ENCODE measurements at places on chromosomes 4 and X.

DNA sequence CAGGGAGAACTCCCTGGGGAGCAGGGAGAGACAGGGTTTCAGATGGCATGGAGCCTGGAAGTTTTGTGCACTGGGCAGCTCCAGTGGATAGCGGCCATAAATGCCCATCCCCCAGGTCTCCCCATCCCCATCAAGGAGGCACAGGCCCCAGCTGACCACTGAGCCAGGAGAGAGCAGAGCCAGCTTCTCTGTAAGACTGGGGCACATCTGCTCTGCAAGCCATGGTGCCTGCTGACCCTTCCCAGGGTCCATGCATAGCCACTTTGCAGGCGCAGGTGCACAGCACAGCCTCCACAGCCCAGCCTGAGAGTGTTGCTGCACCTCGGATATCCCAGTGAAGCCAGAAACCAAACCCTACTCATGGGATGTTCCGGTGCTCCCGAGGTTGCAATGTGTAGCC, 206.3 kb upstream of the SPANXN4 start:
- DNase-seq = no peak

- DNase-seq = no peak
These were observed 181.6 kb upstream of the LEF1 start for GRCh38 chr4:108350332-108350731.

- no peak for DNase-seq
These were observed 167.3 kb upstream of the SPRY1 start for GRCh38 chr4:123229286-123229685.

- DNase-seq = no peak
These were observed 239.1 kb downstream of the RASL11B start for GRCh38 chr4:53101191-53101581.

GRCh38 chr4:18441203-18441590, 419.6 kb upstream of the LCORL start:
- no peak for DNase-seq

- DNase-seq = peak; percentile 62
These were observed 27.8 kb upstream of the PSAPL1 start for GRCh38 chr4:7462509-7462971.

- no peak for DNase-seq
These were observed 116.3 kb upstream of the TMEM150C start for GRCh38 chr4:82678051-82678450.

GRCh38 chr4:3291411-3291968, 1.3 kb upstream of the RGS12 start:
- DNase-seq = no peak

- DNase-seq = no peak
These were observed 157.3 kb upstream of the RAPGEF2 start for GRCh38 chr4:158945529-158946108.

DNA sequence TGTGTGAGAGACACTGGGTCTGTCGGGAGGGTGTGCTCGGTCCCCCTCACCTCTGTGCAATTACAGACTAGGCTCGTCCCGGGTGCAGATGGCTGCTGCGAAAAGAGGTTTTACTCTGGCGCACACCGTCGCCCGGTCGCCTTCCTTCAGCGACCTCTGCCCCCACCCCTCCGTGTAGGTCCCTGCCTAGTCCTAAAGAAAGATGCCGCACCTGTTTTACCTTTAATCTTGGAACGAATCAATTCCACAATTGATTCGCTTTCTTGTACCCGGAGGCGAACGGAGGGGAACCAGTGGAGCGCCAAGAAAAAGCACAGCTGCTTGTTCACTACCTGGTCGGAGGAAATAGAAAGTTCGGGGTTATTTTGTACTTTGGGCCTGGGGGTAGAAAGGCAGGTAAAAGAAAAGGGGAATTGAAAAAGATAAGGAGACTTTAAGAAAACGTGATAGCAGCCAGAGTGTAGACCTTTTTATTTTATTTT, 1.2 kb downstream of the NPNT start:
- DNase-seq = no peak

DNA sequence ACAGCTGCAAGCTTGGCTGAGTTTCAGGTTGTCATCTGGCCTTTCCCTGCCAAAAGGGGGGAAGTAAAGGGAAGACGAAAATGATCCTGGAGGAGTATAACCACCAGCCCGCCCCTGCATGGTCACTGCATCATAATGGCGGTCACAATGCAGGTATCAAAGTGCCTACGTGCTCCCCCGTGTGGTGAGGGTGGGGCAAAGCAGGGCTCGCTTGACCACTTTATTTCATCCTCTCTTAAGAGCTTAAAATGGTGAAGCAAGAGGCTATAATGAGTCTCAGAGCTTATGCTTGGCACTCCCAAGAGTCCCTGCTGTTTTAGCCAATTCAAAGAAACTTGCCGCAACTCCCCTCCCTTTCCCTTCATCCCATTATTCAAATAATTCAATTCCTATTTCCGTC, 105.6 kb downstream of the APOOL start:
- no peak for DNase-seq
